ENCODE measurements at places on chromosomes 3 and 15.

DNA sequence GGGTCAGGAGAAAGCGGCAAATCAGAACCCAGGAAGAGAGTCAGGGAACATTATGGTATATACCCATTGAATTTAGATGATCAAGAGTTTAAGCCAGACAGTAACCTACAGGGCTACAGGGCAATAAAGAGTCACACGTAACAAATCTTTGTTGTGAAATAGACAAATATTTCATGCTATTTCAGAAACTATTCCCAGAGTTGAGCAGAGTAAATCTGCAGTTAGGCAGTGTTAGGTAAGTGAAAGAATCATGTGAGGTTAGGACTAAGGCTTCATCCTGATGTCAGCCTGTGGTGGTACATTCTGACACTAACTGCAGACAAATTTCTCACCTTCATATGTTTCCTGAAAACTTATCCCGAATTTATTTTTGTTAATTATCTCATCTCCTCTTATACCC is 153.0 kb downstream of the UBE2E2 start:
- no peak for DNase-seq

- no peak for DNase-seq
Measured at GRCh38 chr15:92634060-92634459, 21.5 kb downstream of the FAM174B start.

GRCh38 chr3:47436180-47436579 is 39.6 kb downstream of the SCAP start:
- DNase-seq = no peak

DNA sequence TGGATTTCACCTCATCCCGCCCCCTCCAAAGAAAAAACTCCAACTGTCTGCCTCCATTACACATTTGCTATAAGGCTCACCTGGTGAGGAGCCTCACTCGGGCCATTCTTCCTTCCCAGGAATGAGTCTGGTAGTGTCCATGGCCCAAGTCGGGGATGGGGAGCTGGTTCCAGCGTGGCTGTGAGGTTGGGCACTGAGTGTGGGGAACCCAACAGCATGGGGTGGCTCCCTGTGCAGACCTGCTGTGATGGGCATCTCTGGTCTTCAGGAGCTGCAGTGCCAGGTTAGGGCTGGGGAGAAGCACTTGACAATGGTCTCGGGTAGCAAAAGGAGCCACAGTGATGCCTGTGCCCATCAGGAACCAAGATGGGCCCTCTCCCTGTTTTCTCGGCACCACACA is 39.2 kb downstream of the TMEM158 start:
- DNase-seq = no peak

- DNase-seq = no peak
Measured at GRCh38 chr3:109887293-109887692, 549.9 kb upstream of the DPPA4 start.

GRCh38 chr3:10242182-10243065 is 5.8 kb upstream of the TATDN2 start:
- DNase-seq = peak; percentile 94

DNA sequence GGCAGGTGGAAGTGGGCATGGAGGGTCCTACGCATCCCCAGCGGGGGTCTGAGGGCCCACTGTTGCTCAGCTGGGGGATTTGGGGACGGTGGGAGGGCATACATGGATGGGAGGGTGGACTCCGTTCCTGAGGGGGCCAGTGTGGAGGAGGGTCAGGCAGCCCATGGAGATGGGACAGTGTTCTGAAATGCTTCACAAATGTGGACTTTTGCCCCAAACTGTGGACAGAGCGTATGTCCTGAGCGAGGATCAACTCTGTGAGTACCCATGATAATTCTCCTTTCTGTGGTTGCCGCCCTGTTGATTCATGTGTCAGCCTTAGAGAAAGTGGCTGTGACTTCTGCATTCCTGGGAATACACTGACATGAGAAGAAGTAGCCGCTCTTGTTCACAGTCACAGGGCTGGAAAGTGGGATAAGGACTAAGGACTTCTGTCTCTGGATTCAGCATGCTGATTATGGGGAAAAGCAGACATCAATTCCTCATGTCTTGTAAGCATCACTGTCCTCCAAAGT is 33.4 kb downstream of the SMAD3 start:
- DNase-seq = no peak

- DNase-seq = no peak
Measured at GRCh38 chr3:134592806-134593205, 58.0 kb downstream of the KY start.

DNA sequence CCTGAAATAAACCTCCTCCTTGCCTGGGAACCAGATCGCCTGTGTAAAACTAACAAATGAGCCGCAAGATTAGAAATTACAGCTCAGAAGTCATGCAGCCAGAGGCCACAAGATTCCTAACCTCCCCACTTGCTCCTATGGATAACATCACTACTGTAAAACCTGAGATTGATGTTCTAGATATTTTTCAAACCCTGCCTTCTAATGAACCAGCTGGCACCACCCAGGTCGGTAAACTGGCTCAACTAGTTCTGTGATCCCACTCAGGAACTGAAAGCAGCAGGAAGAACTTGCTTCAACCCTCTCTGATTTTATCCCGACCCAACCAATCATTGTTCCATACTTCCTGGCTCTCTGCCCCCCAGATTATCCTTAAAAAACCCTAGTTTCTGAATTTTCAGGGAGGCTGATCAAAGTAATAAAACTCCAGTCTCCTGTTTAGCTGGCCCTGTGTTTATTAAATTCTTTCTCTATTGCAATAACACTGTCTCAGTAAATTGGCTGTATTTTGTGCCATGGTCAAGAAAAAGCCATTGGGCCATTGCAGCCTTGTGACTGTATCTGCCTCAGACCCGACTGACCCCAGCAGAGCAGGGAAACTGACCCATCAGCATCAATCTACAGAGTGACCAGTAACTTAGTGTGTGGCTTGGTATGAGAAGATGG is 98.9 kb downstream of the RPLP1 start:
- no peak for DNase-seq

GRCh38 chr15:63888146-63888545 is 54.4 kb upstream of the HERC1 start:
- DNase-seq = no peak

GRCh38 chr15:58306591-58307312 is 125.0 kb upstream of the LIPC start:
- no peak for DNase-seq

GRCh38 chr3:62922326-62922725 is 47.1 kb upstream of the CADPS start:
- DNase-seq = no peak

GRCh38 chr15:41562784-41563198 is 3.8 kb downstream of the TYRO3 start:
- DNase-seq = no peak

GRCh38 chr3:36695769-36696137 is 68.6 kb downstream of the DCLK3 start:
- DNase-seq = no peak

GRCh38 chr3:8593021-8593827 is 51.4 kb downstream of the SSUH2 start:
- DNase-seq = no peak

- peak; percentile 13 for DNase-seq
Measured at GRCh38 chr3:188169830-188170455, 16.0 kb downstream of the LPP start.

DNA sequence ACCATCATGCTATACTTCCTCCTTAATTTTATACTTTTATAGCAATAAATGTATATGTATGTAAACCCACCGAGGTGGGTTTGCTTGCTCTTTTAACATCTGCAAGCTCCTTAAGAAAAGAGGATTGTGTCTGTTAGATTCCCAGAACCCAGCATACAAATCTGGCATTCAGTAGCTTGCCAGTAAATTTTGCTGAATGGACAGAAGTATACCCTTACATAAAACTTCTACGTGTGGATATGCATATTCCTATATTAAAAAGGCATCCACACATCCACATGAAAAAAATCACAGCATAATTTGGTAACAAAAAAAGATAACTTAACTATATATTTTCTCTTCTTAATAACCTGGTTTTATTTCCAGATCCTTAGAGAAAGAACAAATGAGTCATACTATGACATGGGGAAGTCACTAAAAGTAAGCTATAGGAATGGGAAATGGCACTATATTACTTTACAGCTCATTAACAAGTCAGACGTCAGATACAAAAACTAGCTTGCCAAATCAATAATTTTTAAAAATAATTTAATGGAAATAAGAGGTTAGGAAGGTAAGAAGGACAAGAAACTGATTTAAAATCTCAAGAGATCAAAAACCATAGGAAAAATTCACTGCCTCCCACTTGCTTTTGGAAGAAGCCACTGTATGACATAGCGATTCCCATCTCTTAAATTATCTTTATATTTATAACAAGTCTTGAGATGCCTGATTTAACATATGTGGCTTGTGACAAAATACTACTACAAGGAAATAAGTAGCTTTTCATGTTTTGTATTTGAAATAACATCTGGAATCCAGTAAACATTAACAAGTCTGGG is 68.7 kb downstream of the SUMF1 start:
- no peak for DNase-seq

DNA sequence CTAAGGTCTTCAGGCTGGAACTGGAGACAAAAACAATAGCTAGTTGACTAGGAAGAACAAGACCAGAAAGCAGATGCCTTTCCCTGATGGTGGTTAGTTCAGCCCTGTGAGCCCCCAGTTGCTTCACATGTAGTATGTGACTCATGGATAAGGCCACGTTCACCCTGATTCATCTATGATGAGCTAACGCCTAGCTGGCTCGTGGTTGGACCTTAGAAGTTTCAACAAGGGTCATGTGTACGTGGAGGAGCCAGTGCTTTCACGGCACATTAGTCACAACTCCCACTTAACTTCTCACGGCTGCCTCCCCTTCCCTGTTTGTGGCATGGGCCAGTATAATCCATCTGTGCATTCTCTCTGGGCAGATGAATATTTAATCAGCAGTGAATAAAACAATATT is 20.6 kb downstream of the COL8A1 start:
- DNase-seq = peak; percentile 21

DNA sequence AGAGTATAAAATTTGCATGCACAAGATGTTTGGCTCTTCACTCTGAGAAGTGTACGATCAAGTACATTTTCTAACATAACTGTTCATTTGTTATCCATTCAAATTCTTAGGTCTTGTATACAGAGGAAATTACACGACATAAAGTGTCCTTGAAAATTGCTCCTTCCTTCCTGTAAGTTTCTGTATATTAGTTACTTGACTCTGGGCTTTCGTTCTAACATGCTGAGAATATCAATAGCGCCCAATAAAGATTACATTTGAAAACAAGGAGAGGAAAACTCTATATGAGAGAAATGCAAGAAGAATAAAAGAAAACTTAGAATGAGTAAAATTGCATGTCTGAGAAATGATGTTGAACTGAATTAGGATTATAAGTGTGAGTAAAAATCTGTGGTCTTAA is 722.5 kb upstream of the CADM2 start:
- DNase-seq = no peak

- DNase-seq = no peak
Measured at GRCh38 chr3:187661267-187661666, 8.9 kb downstream of the SST start.

GRCh38 chr3:149277331-149277813 is 55.7 kb upstream of the CP start:
- no peak for DNase-seq

- no peak for DNase-seq
Measured at GRCh38 chr3:109387201-109387600, 49.9 kb upstream of the DPPA4 start.

DNA sequence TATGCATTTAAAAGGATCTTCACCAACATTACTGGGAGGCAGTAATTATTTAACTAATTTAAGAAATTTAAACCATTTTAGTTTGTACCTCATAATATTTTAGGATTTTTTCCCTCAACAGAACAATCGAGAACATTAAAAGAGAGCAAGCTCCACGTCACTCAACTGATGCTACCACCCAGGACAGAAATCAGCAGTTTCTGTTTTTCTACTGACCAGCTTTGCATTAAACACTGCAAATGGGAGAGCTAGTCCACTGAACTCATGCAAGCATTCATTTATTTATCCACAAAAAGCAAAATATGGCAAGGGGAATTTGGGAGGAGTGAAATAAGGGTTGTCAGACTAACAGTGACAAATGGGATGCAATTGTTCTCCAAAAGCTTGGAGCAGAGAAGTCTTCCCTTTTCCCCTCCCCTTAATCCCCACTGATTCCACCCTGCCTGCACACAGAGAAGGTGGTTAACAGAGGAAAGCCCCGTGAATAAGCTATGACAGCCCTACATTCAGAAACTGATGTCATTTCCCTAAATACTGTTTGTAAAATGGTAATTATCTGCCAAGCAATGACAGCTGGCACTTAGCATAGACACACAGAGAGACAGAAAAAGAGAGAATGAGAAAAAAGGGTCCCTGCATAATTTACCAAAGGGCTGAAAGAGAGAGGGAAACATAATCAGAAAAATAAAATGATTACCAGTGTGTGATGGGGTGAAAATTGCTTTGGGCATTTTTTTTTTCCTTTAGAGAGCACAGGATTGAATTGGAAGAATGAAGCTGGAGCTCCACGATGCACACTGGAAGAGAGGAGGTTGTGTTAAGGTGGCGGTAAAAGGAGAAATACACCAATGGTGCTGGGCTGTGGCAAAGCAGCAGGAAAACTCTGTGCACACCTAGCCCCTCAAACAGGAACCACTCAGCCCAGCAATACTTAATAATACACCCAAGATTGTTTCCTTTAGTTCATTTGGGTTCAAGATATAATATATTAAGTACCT is 777.4 kb downstream of the TUSC7 start:
- no peak for DNase-seq

- no peak for DNase-seq
Measured at GRCh38 chr3:16381426-16381825, 116.4 kb downstream of the OXNAD1 start.

DNA sequence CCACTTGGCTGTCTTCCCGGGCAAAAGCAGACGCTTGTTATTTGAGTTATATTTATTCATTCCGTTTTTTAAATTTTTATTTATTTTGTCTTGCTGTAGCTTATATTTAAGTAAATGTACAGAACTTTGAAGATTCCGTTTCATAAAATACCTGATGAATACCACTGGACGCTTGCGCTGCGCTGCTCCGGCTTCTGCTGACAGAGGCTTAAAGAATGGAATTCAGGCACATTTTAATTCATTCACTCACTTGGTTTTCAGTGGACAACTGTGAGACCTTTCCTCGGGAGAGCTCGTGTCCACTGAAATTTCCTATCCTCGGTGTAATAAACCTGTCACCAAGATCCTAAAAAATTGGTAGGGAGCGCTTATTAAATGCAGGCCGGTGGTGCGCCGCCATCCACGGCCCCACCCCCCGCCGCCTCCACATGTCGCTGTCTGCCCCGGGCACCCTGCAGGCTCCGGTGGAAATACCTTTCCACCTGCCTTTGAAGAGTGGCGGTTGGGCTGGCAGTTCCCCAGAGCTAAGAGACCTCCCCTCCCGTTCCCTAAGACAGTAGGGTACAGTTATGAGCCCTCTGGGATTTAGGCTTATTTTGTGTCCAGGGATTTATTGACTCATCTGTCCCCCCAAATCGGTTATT is 62.5 kb upstream of the UBE2E1 start:
- no peak for DNase-seq

- no peak for DNase-seq
Measured at GRCh38 chr15:80170596-80170995, 17.8 kb downstream of the FAH start.

- no peak for DNase-seq
Measured at GRCh38 chr15:88747631-88748030, 55.6 kb upstream of the ACAN start.

GRCh38 chr3:77329116-77329515 is 289.2 kb downstream of the ROBO2 start:
- DNase-seq = no peak

Data from activated CD8-positive, alpha-beta T cell treated with anti-CD3 and anti-CD28 coated beads for 36 hours (primary cell).